CD4-positive, CD25-positive, alpha-beta regulatory T cell (primary cell): ENCODE measurements at places on chromosomes 1 and 21. TPM values are rescaled to one million over a fixed set of nuclear protein-coding genes. Genes with fewer than 3 reads are reported as not detected.
A peak's percentile ranks its signal among the peaks of the same experiment; 100 is the strongest.

- H3K4me1 ChIP-seq = peaks cover 11% of the 10 kb centered on the region
- DNase-seq = no peak
- no peaks in the 10 kb centered on the region for H3K36me3 ChIP-seq
- H3K27ac ChIP-seq = no peak overlapping the region
Observed at GRCh38 chr1:87129038-87129437, 199.6 kb upstream of the LMO4 start.

GRCh38 chr1:19011845-19012231 is 55.4 kb upstream of the IFFO2 start:
- H3K4me1 ChIP-seq = peaks cover 14% of the 10 kb centered on the region
- no peaks in the 10 kb centered on the region for H3K36me3 ChIP-seq
- no peak overlapping the region for H3K27ac ChIP-seq
- DNase-seq = no peak
- H3K27me3 ChIP-seq = no peaks in the 10 kb centered on the region
- no peak overlapping the region for H3K4me3 ChIP-seq

- H3K27me3 ChIP-seq = no peaks in the 10 kb centered on the region
- no peak for DNase-seq
- no peak overlapping the region for H3K4me3 ChIP-seq
- no peaks in the 10 kb centered on the region for H3K4me1 ChIP-seq
- no peaks in the 10 kb centered on the region for H3K36me3 ChIP-seq
Observed at GRCh38 chr1:20705203-20705755, 12.5 kb downstream of the KIF17 start.

- H3K4me3 ChIP-seq = peak overlapping the region; percentile 77
- H3K36me3 ChIP-seq = peaks cover 4% of the 10 kb centered on the region
- no peaks in the 10 kb centered on the region for H3K27me3 ChIP-seq
- DNase-seq = no peak
Observed at GRCh38 chr1:243422362-243422761, 166.5 kb downstream of the SDCCAG8 start.

DNA sequence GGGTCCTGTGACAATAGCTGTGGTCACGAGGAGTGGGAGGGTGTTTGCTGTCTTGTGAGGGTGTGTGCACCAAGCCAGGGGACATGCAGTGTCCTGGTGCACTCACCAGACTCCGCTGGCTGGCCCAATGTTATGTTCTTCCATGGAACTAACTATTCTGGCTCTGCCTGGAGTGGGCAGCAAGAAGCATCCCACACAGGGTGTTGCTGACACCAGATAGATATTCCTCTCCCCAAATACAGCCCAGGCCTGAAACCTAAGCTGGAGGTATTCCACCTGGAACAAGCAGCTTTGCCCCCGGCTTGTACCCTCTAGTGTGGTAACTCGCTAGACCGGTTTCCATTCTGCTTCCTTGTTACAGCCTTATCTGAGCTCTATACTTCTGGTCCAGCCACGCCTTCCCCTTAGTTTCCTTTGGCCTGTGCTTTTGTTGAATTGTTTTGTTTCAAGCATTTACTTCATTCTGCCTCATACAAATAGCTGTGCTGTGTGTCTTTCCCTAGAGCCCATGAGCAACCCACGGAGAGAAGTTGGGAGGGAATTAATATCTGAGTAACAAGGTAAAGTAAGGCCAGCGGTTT is 14.7 kb upstream of the LY9 start:
- no peak for DNase-seq
- H3K36me3 ChIP-seq = no peaks in the 10 kb centered on the region
- H3K27ac ChIP-seq = no peak overlapping the region
- H3K27me3 ChIP-seq = no peaks in the 10 kb centered on the region
- H3K4me3 ChIP-seq = no peak overlapping the region
- H3K4me1 ChIP-seq = no peaks in the 10 kb centered on the region

The HSD3B1 gene
- total RNA-seq = not detected

The ATAD3C gene
- total RNA-seq = 3.4 TPM

The ANGPTL1 gene
- total RNA-seq = not detected
